ENCODE measurements at places on chromosomes 11 and 22.

DNA sequence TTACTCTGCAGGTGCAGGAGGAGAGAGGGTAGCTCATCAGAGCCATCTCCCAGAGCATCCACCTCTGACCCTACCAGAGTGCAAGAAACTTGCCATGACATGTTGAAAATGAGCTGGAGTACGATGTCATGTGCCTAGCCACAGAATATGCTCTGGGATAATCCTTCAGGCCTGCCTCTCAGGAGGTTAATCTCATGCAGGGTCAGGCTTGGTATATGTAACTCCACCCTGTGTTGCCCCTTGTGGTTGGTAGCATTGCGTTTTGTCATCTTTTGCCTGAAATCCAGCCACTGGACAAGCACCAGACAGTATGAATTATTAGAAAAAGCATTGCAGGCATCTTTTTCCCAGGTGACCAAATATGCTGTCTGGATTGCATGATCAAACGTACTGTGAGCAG lies 36.2 kb downstream of the CNTF start:
- DNase-seq: no peak

DNA sequence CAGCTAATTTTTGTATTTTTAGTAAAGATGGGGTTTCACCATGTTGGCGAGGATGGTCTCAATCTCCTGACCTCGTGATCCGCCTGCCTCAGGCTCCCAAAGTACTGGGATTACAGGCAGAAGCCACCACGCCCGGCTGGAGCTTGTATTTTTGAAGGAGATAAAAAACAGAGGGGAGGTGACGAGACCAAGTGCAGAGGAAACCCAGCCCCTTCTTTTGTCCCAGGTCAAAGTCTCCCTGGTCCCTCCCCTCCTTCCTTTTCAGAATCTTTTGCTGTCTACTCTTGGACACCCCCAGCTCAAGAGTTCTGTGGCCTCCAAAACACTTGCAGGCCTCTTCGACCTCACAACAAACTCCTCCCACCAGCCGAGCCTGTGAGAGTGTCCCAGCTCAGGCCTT lies 12.2 kb upstream of the TMEM184B start:
- no peak for DNase-seq

GRCh38 chr11:35419184-35419829 lies at the start of gene SLC1A2:
SLC1A2 (minus strand) TSS chr11:35419558; CDS start chr11:35418966, 592 bp downstream.
- DNase-seq: no peak

GRCh38 chr11:121435551-121436511 lies 16.3 kb upstream of the SORL1 start:
- DNase-seq: no peak

GRCh38 chr11:110338684-110339083 lies 42.3 kb upstream of the RDX start:
- no peak for DNase-seq

DNA sequence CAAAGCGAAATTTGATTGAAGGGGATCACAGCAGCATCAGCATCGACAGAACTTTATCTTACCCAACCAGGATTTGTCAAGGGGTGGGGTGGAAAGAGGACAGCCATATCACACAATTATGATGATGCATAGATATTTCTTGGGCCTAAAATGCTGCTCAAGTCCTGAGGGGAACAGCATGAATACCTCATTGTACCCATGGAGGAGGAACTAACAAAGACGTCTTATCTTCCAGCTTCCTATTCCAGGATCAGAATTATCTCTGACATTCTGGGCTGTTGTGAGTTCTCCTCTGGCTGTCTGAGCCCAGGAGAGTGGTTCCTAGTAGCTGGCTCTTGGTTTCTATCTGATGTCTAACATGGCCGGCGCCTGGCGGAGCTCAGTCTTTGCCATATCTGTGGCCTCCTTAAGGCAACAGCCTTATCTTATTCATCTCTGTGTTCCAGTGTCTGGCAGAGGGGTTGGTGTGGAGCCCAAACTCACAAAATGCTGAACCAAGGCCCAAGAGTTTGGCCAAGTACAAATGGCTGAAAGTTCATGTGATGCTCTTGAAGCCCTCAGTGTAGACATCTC lies 68.2 kb upstream of the TIMP3 start:
- no peak for DNase-seq

GRCh38 chr22:37358917-37359316 lies 68.4 kb downstream of the ELFN2 start:
- no peak for DNase-seq

GRCh38 chr11:26860895-26861294 lies 133.0 kb upstream of the FIBIN start:
- DNase-seq: no peak

- DNase-seq: no peak
These were observed 50.4 kb downstream of the TENM4 start for GRCh38 chr11:79390477-79390876.

GRCh38 chr11:115579181-115579825 lies 75.1 kb upstream of the CADM1 start:
- no peak for DNase-seq

DNA sequence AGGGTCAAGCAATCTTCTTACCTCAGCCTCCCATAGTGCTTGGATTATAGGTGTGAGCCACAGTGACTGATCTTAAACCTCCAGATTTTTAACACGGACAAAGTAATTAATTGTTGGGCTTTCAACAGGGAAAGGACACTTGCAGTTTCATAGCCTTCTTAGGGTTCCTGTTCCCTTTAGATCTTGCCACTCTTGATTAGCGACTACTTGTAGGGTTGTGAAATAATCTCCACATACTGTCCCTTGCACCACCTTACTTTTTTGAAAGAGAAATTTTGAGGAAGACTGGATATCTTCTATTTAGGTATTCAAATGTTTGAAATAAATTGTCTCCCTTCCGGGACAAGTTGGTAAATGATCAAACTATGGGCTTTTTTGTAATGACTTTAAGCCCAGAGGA lies 7.6 kb downstream of the MS4A4E start:
- no peak for DNase-seq

GRCh38 chr11:68928136-68928880 lies 24.6 kb downstream of the IGHMBP2 start:
- DNase-seq: no peak

DNA sequence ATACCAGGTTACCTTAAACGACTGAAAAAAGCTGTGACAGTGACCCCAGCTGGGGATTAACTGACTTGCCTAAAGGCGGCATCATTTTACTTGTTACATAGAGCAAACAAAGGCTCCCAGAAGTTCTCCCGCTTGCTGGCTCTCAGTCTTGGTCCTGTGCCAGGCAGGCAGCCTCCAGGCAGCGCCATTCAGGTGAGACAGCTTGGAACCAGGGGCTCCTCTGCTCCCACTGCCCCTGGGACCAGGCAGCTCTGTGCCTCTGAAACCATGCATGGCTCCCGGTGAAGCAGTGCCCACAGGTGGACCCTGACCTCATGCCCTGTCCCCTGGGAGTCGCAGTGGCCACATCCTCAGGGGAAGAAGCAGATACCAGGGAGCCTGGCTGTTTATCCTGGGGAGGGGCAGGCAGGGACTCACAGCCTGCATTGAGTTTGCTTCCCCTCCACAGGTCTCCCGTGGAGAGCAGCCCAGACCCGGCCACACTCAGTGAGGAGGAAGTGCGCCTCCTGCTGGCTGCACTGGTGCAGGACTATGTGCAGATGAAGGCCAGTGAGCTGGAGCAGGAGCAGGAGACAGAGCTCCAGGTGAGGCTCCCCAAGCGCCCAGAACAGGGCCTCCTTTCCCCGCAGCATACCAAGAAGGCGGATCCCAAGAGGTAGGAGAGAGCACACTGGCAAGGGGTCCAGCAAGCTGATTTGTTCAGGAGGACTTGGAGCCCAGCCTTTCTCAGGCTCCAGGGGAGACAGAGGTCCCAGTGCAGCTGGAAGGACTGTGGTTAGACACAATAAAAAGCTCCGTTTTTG lies 15.6 kb upstream of the CYP2R1 start:
- peak; percentile 88 for DNase-seq

GRCh38 chr11:5923794-5924193 lies 18.3 kb upstream of the OR56A3 start:
- no peak for DNase-seq

DNA sequence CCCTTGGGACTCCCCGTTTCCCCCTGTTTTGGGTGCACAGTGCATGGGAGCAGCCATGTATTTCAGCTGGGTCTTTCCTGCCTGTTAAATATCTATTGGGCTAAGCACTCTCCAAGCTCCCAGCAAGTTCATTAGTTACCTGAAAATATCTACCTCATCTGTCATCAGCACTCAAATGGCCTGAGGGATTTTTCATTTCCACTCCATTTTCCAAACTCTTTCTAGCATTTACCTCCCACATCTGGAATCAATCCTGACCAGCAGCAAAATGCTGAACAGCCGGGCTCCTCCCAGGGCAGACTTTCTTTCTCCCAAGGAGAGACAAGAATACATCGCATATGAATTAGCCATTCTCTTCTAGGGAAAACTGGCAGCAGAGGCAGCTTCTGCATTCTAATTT lies 273.5 kb upstream of the MPPED2 start:
- no peak for DNase-seq

- DNase-seq: no peak
These were observed 1.8 kb upstream of the CYP2D6 start for GRCh38 chr22:42132457-42132856.

GRCh38 chr22:23119494-23120414 lies 22.0 kb downstream of the RSPH14 start:
- peak; percentile 74 for DNase-seq

GRCh38 chr11:108963118-108963517 lies 298.2 kb downstream of the DDX10 start:
- DNase-seq: no peak

DNA sequence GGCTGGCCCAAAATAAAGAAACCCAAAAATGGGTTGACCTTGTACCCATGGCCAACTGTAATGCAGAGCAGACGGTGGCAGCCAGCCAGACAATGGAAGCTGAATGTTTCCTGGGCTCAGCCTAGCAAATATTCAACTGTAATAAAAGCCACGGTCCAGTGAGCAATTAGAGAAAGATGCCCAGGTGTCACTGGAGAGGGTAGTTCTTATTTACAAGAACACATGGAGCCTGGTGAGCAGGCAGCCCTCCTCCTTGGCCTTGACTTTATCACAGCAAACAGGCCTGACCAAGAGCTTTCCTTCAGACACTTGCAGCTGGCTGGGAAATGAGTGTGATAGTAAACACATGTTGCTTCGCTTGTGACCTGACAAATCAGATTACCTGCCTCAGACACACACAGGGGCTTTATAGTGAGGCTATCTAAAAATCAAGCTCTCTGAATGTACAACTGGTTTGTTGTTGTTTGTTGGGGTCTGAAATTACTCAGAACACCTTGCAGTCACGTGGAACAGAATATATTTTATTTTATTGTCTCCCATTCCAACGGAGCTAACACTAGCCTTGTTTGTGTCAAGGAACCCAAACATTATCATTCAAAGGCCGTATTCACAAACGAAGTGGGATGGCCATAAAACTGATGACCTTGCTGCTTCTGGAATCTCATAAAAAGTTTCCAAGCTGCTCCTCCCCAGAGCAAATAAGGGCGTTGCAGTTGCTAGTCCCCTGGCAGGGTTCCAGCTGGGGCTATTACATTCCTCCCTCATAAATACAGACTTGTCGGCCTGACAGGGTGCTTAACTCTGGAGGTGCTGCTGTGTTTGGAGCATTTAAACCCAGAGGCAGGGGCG lies 161.1 kb downstream of the BBOX1 start:
- DNase-seq: no peak

All from CD4-positive, alpha-beta T cell treated with Interleukin-10 for 1 hour (primary cell).